Ovary (tissue), 10 donors: ENCODE measurements at places on chromosomes 5 and 9.

GRCh38 chr5:40733879-40734563, 21.7 kb downstream of the TTC33 start:
- DNase-seq, result no peak

GRCh38 chr5:171710451-171711024, 75.1 kb upstream of the SMIM23 start:
- no peak for DNase-seq

- DNase-seq, result no peak
Measured at GRCh38 chr5:77082280-77082679, 4.8 kb downstream of the ZBED3 start.

DNA sequence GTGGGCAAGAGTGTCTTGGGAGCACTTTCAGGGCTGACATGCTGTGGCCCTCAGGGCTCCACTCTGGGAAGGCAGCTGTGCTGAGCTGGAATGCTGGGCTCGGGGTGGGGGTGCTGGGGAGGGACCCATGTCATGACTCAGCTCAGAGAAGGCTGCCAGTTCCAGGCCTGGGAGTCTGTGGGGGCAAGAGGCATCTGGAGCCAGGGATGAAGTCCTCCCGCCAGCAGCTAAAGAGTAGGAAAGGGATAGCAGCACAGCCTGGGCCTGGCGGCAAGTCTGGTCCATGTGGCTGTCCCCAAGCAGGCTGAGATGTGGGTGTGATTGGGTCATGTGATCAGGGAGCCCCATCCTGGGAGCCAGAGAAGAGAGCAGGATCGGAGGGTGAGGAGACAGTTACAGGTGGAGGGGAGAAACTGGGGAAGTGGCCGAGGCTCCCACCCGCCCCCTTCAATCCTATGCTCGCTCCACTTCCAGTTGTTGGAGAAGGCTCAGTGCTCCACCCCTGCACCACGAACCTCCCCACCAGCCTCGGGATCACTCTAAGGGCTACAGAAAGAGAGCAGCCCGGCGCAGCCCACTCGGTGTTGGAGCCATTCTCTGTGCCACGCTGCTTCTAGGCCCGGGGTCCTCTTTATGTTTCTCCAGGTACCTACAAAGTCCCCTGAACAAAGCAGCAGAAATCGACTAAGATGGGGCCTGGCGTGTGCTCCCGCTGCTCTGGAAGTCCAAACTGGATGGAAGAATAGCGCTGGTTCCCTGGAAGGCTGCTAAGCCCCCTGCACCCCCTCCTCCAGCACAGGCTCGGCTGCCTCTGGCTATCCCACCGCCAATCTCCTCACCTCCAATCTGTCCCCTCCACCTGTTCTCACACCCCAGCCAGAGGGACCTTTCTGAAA, 12.0 kb downstream of the PDGFRB start:
- DNase-seq, result peak; percentile 90

DNA sequence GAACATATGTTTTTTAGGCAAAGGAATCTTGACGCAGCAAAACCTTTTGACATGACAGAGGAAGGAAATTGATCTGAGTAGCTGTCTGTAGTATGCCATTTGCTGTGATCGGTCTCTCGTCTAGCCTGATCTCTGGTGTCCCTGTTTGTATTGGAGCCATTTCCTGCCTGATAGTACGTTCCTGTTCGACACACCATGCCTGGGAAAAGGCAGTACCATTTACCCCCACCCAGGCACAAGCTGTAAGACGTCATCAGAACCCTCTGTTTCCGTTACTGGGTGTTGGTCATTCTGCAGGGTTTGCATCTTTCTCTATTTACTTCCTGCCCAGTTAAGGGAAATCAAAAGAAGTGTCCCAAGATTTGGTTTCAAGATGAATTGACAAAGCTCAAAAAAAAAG, 129.7 kb downstream of the CEMIP2 start:
- no peak for DNase-seq

- peak; percentile 10 for DNase-seq
Measured at GRCh38 chr5:150122158-150122510, 33.5 kb downstream of the PDGFRB start.

GRCh38 chr9:21616082-21616778, 134.1 kb upstream of the IFNE start:
- no peak for DNase-seq

- DNase-seq, result no peak
Measured at GRCh38 chr5:93724791-93725190, 16.6 kb downstream of the POU5F2 start.

GRCh38 chr5:122141751-122142150, 12.4 kb downstream of the ZNF474 start:
- no peak for DNase-seq
